Caki2 (cell line): ENCODE measurements at places on chromosomes 13 and 19. TPM values are rescaled to one million over a fixed set of nuclear protein-coding genes. Genes with fewer than 3 reads are reported as not detected.

Gene SMIM44
- total RNA-seq: not detected in 2 replicates

Gene GRIK5
- not detected in 2 replicates for total RNA-seq

Gene ZNF442
- 0.84 TPM in 2 replicates for total RNA-seq

Gene CD37
- not detected in 2 replicates for total RNA-seq

Gene LYPD5
- 9.5 TPM in 1 of 2 replicates, not detected in the other for total RNA-seq

Gene SPART
- total RNA-seq: 49.2 and 82.9 TPM in 2 replicates

Gene GFY
- total RNA-seq: not detected in 2 replicates

Gene CYP2A6
- total RNA-seq: not detected in 2 replicates

DNA sequence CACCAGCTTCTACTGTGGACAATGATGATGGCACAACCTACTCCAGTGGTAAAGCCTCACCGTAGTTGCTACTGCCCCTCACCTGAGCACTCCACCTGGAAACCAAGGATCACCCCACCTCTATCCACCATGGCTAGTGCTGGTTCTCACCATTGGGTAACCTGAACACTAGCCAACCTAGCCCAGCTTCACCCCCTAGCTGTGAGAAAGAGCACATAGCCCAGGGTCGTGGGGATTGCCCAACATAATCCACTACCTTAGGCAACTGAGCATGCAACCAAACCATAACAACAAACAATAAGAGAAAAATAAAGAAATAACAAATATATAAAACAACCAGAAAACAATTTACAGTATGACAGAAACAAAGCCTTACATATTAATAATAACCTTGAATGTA, 560.1 kb downstream of the DIAPH3 start:
- DNase-seq: no peak

- DNase-seq: no peak
These were observed 1466.1 kb downstream of the UQCRFS1 start for GRCh38 chr19:27746691-27747380.

- DNase-seq: no peak
These were observed 170.4 kb downstream of the COG6 start for GRCh38 chr13:39825886-39826285.

- DNase-seq: no peak
These were observed 30.6 kb downstream of the CCL25 start for GRCh38 chr19:8083141-8083540.

DNA sequence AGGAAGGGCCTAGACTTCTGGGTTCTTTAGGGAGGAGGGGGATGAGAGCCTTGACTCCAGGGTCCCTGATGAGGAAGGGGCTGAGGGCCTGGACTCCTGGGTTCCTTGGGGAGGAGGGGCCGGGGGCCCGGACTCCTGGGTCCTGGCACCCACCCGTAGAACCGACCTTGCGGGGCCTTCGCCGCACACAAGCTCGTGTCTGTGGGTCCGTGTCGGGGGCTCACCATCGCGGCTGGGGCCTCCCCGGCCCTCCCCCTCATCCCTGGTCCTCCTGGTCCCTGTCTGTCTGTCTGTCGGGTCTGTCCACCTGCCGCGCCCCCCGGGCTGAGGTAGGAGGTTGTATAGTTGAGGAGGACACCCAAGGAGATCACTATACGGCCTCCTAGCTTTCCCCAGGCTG, 662 bp upstream of the SPACA6 start:
- DNase-seq: no peak

GRCh38 chr13:41546372-41547190, 89.2 kb downstream of the RGCC start:
- DNase-seq: peak; percentile 53

DNA sequence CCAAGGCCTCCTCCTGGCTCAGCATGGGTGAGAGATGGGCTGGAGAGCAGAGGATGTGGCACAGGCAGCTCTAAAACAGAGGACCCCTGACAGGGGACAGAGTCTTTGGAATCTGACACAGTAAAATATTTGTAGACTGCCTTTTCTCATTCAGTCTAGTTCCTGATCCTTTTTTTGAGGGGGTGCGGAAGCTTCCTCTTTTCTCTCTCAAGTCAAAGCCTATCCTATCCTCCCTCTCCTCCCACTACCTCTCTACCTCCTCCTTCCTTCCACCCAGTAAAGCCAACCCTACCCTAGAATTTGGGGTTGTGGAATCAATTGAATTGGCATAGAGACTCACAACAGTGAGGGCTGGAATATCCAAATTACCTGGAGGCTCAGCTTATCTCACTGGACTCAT, 82.0 kb downstream of the TEX26 start:
- no peak for DNase-seq

GRCh38 chr13:32093006-32093405, 61.4 kb downstream of the FRY start:
- no peak for DNase-seq

GRCh38 chr19:49085868-49086232, 599 bp downstream of the SNRNP70 start:
- DNase-seq: peak; percentile 29

GRCh38 chr13:47999973-48000372, 1.1 kb downstream of the SUCLA2 start:
- no peak for DNase-seq

GRCh38 chr19:18951721-18952281, 10.8 kb upstream of the HOMER3 start:
- DNase-seq: no peak

DNA sequence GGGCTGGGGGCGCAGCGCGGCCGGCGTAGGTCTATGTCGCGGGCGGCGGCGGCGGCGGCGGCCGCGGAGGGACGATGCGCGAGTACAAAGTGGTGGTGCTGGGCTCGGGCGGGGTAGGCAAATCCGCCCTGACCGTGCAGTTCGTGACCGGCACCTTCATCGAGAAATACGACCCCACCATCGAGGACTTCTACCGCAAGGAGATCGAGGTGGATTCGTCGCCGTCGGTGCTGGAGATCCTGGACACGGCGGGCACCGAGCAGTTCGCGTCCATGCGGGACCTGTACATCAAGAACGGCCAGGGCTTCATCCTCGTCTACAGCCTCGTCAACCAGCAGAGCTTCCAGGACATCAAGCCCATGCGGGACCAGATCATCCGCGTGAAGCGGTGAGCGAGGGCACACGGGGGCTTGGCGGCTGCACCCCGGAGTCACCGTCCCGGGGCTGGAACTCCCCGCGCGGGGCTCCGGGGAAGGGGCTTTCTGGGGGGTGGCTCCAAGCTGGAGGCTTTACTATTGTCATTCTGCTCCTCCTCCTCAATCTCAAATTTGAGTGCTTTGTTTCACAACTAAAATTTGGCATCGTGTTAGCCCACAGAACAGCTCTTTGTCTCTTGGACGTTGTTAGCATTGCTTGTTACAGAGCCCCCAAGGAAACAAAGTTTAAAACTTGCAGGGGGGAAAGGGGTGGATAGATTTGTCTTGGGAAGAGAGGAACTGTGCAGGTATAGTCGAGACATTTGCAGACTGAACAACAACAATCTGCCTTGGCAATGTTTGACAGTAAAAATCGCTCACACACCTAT, 630 bp downstream of the RAP2A start:
- DNase-seq: peak; percentile 31

DNA sequence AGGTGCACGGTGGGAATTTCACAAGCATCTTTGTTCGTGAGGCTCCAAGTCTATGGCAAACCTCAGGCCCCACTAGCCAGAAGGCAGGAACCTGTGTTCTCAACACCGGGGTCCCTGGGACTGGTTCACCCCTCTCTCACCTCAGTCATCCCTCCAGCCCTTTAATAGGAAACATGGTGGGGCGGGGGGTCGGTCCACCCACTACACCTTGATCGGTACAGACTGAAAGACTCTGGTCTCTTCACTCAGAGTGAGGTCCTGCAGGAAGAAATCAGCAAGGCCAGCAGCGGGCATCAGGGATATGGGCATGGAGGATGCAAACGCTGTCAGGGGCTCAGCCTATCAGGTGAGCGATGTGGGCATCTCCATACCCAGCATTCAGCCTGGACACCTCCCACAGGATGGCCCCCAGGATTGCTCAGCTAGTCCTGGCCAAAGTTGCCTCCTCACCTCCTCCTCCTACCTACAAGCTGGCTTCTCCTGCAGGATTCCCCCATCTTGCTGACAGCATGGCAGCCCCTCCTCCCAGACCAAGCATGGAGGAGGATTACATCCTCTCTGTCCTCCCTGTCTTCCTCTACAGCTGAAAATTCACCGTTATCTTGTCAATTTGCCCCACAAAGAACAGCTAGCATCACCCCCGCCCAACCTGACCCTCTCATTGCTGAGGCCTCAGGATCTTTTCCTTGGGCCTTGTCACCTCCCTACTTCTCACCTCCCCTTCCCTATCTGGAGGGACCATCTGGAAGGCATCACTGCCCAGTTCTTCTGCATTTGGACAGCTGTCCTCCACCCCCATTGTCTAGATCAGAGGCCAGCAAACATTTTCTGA, 37.3 kb upstream of the CD33 start:
- DNase-seq: no peak

DNA sequence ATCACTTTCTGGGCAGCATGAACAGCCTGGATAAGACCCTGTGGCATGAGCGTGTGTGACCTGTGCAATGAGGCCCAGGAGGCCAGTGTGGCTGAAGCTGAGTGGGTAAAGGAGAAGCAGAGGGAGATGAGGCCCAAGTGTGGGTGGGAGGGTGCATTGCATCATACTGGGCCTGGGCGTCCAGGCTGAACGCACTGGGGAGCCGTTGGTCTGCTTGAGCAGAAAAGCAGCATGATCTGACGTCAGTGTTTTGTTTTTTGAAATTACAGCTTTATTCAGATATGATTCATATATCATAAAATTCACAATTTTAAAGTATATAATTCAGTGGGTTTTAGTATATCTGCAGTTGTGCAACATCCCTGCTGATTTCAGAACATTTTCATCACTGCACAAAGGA, 409.7 kb downstream of the HS6ST3 start:
- no peak for DNase-seq
